ENCODE measurements at places on chromosomes 2 and 18. TPM values are rescaled to one million over a fixed set of nuclear protein-coding genes. Genes with fewer than 3 reads are reported as not detected.

TFPI gene
- polyA plus RNA-seq, result 227 TPM

UGT1A4 gene
- polyA plus RNA-seq, result 0.02 TPM

ERFE gene
- not detected for polyA plus RNA-seq

DNA sequence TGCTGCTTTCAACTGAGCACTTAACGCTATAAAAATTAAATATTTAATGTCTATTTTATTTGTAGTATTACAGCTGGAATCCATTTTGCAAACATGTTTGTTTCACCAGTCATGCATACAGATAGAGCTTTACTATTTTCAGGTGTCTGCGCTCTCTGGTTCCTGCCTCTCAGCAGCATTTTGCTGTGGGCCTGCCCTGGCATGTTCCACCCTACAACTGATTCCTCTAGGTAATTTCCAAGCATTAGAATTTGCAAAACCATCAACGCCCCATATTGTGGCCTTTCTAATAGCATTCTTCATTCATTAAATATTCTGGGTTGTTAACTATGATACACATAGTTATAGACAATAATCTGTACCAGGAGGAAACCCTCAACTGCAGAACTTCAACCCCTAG is 266.4 kb upstream of the DLGAP1 start:
- DNase-seq, result no peak

- no peak for DNase-seq
These were observed 36.6 kb upstream of the PPP1R1C start for GRCh38 chr2:181949047-181949446.

DNA sequence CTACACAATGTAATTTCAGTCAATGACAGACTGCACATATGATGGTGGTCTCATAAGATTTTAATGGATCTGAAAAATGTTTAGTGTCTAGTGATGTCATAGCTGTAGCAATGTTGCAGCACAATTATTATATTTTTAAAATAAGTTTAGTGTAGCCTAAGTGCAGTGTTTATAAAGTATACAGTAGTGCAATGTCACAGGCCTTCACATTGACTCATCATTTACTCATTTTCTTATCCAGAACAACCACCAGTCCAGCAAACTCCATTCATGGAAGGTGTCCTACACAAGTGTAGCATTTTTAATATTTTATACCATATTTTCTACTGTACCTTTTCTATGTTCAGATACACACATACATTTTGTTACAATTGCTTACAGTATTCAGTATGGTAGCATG is 663.1 kb downstream of the ERBB4 start:
- no peak for DNase-seq

DNA sequence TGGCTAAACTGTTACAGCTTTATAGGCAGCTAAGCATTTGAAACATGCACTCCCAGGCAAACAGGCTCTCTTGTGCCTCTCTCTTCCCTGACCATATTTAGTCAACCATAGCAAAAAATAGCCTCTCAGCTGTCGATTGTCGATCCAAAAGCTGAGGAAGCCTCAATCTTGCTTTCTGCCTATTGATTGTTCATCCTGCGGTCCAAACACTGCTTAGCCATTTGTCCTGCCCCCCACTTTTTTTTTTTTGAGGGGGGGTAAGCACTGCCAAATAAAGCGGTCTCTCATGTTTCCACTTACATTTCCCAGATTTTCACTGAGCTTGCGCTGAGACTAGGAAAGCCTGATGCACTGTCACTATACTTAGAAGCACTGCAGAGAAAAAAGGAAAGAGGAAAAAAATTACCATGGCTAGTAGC is 90.8 kb downstream of the MIB1 start:
- no peak for DNase-seq

- no peak for DNase-seq
These were observed 89.5 kb downstream of the ZFP36L2 start for GRCh38 chr2:43136876-43137275.
